ENCODE measurements at places on chromosomes 4 and X.

DNA sequence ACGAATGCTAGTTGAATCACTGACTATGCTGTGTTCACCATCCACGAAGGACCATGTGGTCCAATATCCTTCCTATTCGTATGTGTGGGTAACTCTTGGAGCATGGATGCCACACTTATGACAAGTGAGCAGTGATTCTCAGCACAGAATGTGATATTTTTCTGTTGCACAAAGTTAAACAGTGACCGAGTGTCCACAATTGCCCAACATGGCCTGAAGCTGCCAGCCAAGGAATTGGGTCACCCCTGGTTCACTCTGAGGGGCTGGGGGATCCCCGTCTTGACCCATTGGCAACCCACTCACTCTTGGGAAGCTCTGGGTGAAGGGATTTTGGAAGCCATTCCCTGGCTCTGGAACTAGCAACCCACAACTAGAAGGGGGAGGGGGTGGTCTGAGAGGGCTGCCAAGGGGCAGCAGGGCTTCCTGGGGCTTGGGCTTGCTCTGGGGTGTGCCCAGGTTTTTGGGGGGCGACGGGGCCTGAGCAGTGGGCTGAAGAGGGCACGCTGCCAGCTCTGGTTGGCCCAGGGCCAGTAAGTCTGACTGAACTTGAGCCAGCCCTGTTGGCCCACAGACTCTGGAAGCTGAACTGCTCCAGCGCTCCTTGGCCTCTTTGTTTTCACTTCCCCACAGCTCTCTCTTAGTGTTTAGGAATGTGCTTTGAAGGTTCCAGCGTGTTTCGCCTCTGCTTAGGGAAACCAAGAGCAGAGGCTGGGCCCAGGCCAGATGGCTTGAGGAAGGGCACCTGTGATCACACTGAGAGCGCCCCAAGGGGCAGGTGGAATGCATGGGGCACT is 43.1 kb upstream of the BCOR start:
- no peak for DNase-seq

- no peak for DNase-seq
Observed at GRCh38 chrX:18272222-18272621, 51.5 kb upstream of the BEND2 start.

GRCh38 chr4:118682928-118683327 is 2.3 kb upstream of the METTL14 start:
- DNase-seq: no peak

DNA sequence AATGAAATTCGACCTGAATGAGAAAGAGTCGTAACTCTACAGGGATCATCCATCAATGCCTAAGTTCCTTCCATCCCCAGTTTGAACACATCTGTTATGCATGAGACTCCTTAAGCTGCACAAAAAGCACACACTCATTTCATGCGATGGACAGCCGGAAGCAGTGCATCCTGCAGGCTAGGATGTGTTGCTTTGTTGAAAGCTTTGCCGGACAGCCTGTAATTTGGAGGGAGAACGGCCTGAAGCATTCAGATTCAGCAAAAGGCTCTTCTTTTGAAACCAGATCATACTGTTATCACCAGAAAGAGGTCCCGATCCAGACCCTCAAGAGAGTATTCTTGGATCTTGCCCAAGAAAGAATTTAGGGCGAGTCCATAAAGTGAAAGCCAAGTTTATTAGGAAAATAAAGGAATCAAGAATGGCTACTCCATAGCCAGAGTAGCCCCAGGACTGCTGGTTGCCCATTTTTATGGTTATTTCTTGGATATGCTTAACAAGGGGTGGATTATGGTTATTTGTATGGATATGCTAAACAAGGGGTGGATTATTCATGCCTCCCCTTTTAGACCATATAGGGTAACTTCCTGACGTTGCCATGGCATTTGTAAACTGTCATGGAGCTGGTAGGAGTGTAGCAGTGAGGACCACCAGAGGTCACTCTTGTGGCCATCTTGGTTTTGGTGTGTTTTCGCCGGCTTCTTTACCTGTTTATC is 48.1 kb upstream of the DHRSX start:
- no peak for DNase-seq

DNA sequence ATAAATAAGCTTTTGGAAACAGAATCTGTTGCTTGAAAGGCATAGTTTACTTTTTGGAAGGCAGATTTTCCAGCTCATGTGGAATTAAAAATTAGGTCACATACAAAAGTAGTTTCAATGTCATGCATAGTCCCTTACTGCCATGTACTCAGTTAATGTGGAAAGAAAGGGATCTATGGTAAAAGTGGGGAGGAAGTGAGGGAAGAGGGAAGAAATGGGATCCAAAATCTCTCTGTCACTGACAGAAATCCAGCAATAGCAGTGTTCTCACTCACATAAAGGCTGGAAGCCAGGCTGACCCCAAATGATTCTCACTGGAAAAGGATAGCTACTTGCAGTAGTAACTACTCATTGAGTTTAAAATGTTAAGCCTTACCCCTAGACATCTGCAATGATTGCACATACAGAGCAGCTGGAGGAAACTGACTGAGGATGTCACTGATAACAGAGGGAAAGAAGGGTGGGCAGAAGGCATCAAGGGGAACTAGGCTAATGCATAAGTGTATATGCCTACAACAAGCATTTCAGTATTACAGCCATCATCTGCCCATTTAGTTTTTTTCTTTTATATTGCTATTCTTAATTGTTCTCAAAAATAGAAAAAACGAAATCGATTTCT is 445.6 kb downstream of the FAT4 start:
- no peak for DNase-seq

- DNase-seq: no peak
Observed at GRCh38 chrX:153526042-153526441, 8.6 kb downstream of the ATP2B3 start.

DNA sequence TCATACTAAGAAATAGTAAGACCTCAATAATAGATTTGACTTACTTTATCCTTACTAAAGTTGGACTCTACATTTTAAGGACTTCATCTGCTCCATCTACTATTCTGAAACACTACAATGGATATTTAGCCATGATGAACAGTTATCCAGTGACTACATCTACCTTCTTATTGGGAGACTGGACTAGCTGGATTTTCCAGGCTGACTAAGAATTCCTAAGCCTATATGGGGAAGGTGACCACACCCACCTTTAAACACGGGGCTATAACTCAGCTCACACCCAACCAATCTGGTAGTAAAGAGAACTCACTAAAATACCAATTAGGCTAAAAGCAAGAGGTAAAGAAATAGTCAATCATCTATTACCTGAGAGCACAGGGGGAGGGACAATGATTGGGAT is 1438.4 kb downstream of the TECRL start:
- DNase-seq: no peak

- DNase-seq: no peak
Observed at GRCh38 chr4:67198727-67199126, 346.6 kb downstream of the CENPC start.

GRCh38 chr4:87950936-87951511 is 24.5 kb upstream of the SPP1 start:
- DNase-seq: no peak

- no peak for DNase-seq
Observed at GRCh38 chrX:72051589-72051988, 80.1 kb downstream of the RTL5 start.

GRCh38 chrX:140343226-140343868 is 161.5 kb downstream of the SOX3 start:
- no peak for DNase-seq

- no peak for DNase-seq
Observed at GRCh38 chr4:150248181-150248580, 169.9 kb downstream of the DCLK2 start.

DNA sequence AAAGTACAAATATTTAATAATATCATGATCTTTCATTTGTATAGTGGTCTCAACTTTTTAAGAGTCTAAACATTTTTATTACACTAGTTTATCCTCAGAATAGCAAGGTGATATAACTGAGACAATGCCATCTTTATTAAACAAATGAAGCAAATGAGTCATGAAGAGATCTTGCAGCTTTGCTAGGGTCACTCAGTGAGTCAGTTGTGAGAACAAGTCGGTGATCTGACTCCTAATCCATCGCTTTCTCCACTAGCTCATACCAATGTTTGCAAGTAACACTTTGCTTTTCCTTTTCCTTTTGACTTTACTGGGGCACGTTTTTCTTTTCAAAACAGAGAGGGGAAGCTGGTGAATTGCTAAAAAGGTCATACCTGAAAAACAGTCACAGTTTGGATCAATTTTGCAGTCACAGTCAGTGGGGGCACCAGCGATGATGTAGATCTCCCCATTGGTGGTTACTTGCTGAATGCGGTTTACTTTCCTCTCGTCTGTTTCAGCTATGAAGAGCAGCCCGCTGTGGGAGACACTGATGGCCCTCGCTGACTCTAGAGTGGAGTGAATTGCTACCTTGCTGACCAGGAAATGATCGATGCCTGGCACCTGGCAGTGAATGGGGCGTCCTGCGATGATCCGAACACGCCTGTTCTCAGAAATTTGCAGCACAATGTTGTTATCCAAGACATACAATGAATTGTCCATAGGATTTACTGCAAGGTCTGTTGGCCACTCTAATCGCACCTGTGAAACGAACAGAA is 75.7 kb downstream of the SH2D1A start:
- no peak for DNase-seq

DNA sequence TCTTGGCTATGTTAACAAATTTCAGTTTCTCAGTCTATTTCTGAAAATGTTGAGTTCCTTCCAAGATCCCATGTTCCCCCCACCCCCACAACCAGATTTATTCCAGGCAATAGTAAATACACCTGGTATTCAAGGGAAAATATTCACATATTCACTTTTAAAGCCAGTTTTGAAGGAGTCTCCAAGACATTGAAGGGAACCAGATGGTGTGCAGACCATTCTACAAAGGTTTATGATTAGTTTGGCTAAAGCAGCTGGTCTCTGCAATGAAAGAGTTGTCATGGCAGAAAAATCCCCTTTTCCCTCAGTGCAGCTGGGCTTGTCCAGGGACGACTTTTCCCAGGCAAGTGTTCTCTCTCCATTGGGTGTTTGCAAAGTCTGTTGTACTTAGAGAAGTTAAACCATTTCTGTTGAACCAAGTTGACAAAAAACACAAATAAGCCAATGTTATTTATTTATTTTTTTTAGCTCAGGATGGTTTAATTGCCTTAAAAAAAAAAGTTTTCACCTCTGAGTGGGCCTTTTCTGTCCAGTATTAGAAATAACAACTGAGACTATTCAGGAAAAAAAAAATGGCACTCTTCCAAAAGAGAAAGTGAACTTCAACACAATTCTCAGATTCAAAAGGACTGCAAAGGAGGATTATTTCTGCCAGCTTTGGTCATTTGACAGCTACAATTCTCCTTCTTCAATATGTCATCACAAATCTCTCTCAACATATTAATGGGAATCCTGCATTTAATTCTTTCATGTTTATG is 410.6 kb downstream of the IL1RAPL1 start:
- DNase-seq: no peak

- no peak for DNase-seq
Observed at GRCh38 chr4:143668930-143669552, 31.4 kb downstream of the FREM3 start.

DNA sequence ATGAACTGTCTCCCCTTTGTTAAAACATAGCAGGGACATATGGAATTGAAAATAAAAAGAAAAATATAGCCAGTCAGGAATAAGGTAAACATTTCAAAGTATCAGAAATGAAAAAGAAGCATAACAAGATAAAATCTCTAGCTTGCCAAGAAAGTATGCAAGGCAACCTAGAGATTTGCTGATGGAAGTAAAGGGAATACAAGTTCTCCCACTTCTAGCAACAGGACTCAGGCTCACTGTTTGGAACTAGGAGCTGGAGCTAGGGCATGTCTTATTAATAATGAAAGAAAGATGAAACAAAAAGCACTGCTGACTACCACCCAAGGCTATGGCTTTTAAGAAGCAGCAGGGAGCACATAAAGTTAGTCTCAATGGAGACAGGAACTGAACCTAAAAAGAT is 18.2 kb downstream of the ANKRD50 start:
- DNase-seq: no peak

GRCh38 chr4:165380805-165381204 is 2.0 kb downstream of the CPE start:
- no peak for DNase-seq

DNA sequence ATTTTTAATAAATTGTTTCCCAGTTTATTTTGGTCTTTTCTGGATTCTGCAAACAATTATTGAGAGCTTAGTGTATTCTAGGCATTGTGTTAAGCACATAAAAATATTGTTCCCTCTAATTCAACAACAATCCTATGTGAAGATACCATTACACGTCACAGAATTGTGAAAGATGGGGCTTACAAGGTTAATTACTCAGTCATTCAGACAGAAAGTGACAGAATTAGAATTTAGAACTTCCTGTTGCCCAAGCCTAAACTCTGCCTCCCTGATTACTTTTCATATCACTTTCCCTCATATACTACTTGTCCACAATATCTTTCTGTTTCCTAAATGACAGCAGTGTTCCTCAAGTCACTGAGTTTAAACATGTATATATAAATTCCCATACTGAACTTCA is 186.7 kb upstream of the VEGFC start:
- DNase-seq: no peak

DNA sequence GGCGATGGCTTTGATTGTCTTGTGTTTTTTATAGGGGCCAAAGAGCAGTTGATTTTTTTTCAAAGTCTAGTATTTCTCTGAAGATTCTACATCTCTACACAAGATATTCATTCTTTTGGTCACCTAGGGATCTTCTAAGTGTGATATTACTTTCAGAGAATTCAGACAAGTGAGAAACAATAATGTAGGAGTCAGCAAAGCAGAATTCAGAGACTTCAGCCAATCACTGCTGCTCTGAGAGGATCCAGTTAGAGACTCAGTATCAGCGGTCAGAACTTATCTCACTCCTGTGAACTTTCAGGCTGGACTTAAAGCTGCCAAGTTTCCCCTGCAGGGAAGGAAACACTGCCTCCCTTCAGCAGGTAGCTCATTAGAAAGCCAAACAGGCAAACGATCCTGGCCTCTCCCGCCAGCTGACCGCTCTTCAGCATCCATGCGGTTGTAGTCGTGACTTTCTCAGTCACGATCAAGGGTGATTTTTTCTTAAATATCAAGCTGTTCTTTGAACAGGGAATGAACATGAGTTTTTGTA is 59.2 kb downstream of the NSUN7 start:
- no peak for DNase-seq

DNA sequence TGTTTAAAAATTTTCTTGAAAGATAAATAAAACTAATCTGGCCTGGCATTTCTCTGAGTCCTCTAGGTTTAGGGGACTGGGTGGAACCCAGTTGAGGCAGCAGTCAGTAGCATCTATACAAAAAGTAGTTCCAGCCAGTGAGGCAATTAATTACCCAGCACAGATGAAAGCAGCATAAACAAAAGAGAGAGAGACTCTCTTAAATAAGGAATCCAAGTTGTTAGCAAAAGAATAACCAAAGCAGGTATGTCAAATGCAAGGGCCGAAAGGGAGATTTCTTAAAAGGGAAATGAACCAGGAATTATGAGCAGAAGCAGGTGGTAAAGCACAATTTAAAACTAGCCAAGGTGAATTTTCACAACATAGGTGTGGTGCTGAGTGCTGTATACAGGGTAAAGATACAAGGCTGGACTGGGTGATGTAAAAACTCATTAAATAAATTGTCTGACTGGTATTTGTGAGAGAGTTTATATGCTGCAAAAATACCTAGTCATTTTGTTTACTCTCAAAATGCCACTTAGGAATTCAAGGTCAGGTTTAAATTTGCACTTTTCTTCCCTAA is 94.6 kb upstream of the GALNT7 start:
- DNase-seq: no peak

GRCh38 chrX:15242899-15243555 is 26.9 kb downstream of the ASB9 start:
- no peak for DNase-seq

Data from type B pancreatic cell (in vitro differentiated cells).